ENCODE measurements at places on chromosomes 13 and 19.

- DNase-seq, result no peak
These were observed 273.5 kb downstream of the SHISA2 start for GRCh38 chr13:25778365-25778764.

GRCh38 chr19:7869910-7870511, 4.2 kb downstream of the PRR36 start:
- no peak for DNase-seq

GRCh38 chr13:100658363-100658762, 16.2 kb downstream of the TMTC4 start:
- DNase-seq, result no peak

DNA sequence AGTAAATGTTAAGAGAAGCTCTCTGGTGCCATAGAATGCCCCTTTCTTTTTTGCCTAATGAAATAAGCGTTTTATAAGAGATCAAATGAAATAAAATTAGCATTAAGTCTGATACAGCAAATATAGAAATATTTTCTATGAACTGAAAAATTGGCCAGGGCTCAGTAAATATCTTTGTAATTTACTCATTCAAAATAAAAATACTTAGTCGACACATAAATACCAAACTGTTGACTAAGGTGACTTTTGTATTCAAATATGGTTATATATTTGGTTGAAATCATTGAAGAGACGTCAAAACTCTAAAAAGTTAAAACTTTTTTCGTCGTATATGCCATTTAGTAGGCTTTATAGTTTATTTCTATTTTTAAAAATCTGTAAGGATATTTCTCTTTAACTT, 25.6 kb downstream of the IPO5 start:
- DNase-seq, result no peak

- no peak for DNase-seq
These were observed 15.7 kb upstream of the SCEL start for GRCh38 chr13:77519808-77520207.

GRCh38 chr19:30330266-30330665, 41.9 kb upstream of the ZNF536 start:
- DNase-seq, result no peak

- DNase-seq, result no peak
These were observed 20.4 kb upstream of the FAM216B start for GRCh38 chr13:42760951-42761350.

DNA sequence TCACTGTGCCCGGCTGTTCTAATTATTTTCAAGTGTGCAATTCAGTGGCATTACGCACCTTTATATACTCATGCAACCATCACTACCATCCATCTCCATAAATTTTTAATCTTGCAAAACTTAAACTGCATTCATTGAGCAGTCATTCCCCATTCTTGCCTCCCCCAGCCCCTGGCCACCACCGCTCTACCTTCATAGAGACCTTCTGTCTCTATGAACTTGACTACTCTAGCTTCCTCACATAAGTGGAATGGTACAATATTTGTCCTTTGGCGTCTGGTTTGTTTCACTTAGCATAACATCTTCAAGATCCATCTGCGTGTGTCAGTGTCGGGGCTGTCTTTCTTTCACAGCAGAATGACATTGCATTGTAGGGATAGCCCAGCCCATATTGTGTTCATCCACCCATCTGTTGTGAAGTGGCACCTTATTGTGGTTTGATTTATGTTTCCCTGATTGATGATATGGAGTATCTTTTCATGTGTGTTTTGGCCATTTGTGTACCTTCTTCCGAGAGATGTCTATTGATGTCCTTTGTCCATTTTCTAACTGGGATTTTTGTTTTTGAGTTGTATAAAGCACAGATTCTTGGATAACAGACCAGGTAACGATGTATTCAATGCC, 64.8 kb upstream of the FLT1 start:
- no peak for DNase-seq

DNA sequence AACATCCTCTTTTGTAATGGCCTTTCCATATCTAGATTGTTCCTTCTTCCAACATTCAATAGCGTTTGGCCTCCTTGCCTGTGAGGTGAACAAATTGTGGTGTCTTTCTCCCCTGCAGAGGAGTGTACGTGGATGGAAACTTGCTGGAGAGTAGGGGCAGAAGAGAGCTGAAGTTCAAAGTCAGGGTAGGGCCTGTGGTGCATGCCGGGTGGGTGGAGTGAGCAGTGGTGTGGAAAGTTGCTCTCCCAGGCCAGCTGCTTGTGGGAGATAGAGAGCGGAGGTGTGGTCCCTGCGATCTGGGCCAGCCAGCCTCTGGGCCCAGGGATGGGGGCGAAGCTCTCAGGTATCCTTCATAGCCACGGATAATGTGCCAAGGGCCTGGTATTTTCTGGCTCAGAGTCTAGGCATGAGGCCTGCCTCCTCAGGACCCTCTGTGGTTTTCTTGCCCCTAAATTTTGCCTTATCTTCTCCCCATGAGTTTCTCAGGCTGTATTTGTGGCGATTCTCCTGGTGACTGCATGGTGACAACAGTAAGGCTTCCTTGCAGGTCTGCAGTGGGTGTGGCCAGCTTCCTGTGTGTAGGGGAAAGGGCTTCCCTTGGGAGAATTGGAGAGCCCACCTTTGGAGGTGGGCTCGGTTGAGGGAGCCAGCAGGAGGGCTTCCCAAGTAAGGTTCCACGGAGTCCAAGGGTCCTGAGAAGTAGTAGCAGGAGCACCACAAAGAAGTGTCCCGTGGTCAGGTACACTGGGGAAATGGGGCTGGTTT, 6.7 kb downstream of the RGCC start:
- no peak for DNase-seq

DNA sequence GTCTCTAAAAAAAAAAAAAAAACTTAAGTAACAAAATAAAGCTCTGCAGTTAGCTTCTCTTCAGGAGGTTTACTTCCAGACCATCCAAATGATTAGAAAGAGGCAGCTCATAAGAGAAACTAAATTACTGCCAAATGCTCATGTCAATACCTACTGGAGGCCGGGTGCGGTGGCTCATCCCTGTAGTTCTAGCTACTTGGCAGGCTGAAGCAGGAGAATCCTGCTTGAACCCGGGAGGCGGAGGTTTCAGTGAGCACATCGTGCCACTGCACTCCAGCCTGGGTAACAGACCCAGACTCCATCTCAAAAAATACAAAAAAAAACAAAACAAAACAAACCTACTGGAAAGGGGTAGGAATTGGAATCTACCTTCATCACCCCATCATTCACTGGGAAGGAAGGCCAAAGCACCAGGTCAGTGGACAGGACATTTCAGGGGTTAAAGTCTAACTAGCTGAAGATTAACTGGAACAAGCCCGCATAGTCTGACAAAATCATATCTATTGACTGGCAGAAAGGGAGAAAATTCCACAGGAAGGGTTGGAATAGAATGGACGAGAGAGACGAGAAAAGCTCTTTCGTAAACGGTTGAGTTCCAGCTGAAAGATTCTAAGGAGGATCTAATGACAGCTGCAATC, 1.3 kb downstream of the ZFP14 start:
- no peak for DNase-seq
